ENCODE measurements at places on chromosomes 3 and 15.

DNA sequence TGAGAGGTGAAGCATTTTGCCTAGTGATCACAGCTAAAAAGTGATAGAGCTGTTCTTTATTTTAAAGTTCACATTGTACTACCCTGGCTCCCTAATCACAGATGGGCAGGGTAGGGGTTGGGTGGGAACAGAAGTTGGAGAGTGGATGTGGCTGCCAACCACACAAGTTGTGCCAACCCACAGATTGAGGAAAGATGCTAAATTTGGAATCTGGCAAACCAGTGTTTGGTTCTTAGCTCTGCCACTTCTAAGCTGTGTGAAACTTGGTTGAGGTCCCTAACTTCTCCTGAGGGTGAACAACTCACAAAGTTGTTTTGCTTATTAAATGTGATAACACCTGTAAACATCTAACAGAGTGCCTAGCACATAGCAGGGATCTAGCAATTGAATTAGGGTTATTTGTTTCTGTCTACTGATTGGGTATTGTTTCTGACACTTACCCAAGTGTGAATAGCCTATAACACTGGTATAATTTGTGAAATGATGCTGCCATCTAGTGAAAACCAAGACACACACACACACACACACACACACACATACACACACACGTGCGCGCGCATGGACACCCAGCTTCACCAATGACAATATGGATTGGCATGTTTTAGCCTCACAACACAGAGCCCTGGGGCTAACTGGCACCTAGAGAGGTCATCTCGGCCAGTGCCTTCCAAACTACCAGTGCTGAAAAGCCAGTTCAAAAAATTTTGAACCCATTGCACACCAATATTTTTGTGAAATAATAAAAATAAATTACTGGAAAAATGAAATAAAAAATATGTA lies 25.3 kb downstream of the ADGRG7 start:
- DNase-seq, result no peak

GRCh38 chr15:81146466-81146865 lies 12.4 kb downstream of the CFAP161 start:
- DNase-seq, result no peak

GRCh38 chr15:78070049-78070700 lies 7.3 kb downstream of the TBC1D2B start:
- no peak for DNase-seq

DNA sequence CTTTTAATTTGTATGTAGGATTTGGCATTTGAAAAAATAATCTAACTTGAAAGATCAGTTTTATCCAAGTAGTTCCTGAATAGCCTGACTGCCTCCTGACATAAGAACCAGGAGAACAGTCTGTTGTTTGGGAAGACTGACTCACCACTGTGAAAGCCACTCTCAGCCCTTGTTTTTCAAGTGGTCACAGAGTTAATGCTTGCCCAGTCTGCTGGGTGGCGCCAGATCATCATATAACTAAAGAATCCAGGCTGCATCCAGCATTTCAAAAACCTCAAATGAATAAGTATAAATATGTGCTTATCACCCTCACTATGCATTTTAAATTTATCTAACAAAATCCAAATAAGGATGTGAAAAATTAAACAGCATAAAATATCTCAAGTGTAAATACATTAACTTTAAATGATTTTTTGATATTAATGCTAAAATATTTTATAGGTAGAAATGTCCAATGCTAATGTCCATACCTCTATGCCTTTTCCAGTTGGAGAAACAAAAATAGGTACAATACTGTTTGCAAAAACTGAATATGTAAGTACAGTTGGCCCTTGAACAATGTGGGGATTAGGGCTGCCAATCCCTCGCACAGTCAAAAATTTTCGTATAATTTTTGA lies 26.9 kb upstream of the ZBBX start:
- DNase-seq, result no peak

DNA sequence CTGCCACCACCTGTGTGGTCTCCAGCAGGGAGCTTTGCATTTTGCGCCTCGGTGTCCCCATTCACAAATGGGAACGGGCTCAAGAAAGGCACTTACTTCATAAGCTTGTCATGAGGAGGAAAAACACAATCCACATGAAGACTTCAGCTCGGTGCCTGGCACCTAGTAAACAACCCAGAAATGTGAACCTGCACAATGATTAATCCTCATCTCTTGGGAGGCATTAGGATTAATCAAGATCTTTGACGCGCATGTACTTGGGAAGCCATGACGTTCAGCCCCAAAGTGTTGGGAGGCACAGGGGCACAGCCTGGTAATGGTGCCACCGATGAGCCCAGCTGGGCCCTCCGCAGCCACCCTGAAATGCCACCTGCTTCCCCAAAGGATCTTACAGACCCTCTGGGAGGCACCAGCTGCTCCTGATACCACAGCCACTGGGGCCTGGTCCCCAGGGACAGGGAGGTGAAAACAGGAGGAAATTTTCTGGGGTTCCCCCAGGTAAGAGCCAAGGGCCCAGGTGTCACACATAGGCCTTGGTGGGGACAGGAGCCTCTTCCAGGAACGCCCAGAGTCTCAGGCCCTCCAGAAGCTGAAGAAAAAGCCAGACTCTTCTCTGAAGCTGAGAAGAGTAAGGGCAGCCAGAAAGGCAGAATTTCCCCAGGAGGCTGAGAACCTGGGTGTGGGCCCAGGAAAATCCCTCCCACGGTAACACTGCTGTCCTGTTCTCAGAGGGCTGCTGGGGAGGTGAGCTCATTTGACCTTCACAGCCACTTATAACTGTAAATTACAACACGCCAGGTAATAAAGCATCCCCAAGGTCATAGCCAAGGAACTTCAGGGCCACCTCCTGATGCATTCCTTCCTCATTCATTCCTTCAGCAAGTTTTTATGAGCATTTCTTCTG lies 507.5 kb downstream of the SHQ1 start:
- DNase-seq, result peak; percentile 68

DNA sequence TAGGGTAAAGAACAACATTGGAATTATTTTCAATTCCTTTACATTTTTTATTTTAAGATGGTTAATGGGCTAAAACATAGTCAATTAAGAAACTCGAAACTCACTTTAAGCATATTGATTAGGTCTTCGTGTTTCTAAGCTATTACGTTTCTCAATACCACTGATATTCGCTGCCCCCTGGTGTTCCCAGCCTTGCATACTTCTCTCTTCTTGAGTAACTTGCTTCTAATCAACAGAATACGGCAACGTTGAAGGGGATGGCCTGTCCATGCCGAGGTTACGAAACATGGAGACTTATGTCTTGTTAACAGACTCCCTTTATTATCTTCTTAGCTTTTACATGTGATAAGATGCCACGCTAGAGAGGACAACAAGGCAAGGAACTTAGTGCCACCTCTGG lies 43.6 kb downstream of the ROBO1 start:
- DNase-seq, result no peak

DNA sequence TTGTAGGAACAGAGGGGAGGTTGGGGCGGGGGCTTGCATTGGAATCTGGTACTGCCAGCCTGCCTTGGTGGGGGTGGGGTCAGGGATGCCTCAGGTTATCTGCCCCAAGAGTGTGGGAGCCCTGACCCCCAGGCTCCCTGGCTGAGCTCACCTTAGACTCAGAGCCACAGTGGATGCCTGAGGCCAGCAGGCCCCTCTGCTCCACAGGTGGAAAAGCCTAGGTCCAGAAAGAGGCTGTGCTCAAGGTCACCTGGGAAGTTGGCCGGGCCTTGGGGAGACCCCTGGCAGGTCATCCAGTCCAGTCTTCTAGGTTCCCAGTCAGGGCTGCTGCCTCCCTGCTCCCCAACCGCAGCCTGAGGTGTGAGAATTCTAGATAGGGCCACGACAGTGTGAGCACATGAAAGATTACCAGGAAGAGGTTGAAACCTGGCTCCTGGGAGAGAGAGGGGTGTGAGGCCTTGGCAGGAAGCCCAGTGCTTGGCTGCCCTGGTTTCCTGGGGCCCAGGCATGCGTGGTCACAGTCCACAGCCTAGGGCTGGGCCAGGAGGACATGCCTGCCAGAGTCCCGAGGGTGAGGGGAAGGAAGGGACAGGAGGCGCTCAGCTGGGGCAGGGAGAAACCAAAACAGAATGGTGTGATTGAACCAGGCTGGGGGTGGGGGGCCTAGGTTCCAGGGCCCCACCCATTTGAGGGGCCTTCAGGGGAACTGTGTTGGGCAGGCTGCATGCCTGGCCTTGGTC lies 4.9 kb downstream of the HDAC11 start:
- DNase-seq, result no peak

- no peak for DNase-seq
Observed at GRCh38 chr3:53155760-53156159, 5.2 kb upstream of the PRKCD start.

- DNase-seq, result no peak
Observed at GRCh38 chr3:111846039-111846438, 13.0 kb upstream of the PHLDB2 start.

DNA sequence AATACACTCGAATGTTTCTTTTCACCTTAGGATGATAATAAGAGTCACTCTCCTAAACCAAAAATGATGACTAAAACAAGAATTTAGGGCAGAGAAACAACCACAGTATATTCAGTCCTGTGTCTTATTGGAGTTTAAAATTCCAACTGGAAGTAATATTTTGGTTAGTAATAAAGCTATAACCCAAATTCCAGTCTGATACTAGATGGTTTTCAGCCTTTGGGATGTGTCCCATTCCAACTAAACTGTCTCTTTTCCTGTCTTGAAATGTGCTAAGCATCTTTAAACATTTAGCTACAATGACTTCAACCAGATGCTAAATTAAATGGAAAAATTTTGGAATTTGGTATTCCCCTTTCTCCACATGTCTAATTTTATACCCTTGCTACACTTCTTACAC lies 510.0 kb downstream of the ROBO1 start:
- no peak for DNase-seq

DNA sequence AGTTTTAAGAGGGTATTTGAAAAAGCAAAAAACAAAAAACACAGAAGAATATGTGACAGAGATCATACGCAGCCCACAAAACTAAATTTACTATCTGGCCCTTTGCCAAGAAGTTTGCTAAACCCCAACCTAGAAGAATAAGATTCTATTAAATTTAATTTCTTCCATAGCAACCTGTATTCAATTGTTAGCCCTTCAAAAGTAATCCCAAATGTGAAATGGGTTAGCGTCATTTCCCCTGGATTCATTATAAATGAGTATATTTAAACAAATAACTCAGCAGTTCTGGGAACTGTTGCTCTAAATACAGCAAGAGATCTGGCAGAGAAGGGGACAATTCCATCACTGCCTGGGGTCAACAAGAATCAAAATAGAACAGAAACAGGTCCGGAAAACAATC lies 56.8 kb downstream of the CERS3 start:
- DNase-seq, result no peak

GRCh38 chr15:60744826-60745460 lies 266.0 kb upstream of the ICE2 start:
- no peak for DNase-seq

GRCh38 chr15:82165948-82166376 lies 96.6 kb downstream of the EFL1 start:
- no peak for DNase-seq

GRCh38 chr3:37973246-37974054 lies 17.1 kb upstream of the VILL start:
- DNase-seq, result no peak

DNA sequence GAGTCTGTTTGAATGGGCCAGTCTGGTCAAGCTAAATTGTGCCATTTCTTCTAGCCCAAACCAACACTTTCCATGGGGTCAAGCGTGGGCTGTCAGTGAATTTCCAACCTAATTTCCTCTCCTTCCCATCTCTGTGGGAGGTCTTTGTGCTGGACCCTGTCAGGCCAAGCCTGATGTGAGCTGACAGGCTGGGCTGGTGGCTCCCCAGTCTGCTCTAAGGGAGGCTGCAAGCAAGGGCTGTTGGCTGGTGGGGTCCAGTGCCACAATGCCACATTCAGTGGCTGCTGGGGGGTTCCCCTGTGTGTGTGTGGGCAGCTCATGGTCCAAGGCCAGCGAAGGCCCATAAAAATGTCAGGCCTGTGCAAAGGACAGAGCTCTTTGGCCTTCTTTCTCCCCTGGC lies 216.1 kb downstream of the OPA1 start:
- no peak for DNase-seq

DNA sequence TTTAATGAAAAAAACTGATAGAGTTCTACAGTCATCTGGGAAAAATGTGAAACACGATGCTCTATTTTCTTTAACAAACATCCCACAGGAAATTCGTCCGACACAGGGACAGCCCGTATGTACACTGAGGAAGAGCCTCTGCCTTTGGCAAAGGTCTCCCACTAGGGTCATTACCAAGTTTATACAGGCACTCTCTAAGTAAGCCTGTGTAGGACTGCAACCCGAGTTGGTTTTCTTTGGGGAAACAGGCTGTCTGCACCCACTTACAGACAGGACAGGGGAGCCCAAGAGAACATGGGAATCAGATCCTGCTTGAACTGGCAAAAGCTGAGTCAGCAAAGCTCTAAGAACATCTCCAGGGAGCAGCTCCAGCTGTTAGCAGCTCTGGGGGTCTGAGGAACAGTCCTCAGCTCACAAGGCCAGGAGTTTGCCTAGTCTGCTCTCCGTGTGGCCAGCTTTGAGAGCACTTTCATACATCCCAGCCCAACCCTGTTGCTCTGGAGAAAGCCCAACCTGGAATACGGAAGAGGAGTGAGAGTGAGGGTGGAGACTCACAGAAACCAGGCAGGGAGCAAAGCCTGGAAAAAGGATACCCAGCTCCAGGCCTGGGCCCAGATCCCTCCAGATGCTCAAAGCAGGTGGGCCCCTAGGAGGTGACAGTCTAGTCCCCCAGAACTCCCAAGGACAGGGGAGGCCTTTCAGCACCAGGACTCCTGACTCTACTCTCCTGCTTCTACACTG lies 1.9 kb downstream of the TBC1D2B start:
- DNase-seq, result no peak

GRCh38 chr3:128567705-128568356 lies 74.8 kb upstream of the GATA2 start:
- no peak for DNase-seq

DNA sequence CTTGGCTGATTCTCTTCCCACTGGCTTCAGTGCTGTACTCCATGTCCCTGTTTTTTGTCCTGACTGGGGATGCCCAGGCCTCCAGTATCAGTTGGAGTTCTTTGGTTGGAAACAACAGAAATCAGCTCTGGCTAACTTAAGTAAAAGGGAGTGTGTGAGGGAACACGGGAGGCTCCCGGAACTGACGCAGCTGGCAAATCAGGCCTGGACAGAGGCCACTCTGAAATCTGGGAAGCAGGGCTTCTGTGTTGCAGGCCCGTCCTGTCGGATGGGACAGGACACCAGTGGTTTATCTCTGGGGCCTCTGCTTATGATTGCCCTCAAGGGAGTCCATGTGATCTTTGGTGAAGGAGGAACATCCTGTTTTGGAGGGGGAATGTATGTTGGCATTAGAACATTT lies 124.3 kb downstream of the CHCHD6 start:
- no peak for DNase-seq

- no peak for DNase-seq
Observed at GRCh38 chr15:70101459-70102113, 3.9 kb upstream of the TLE3 start.

- no peak for DNase-seq
Observed at GRCh38 chr3:10768708-10769394, 47.2 kb upstream of the SLC6A11 start.

DNA sequence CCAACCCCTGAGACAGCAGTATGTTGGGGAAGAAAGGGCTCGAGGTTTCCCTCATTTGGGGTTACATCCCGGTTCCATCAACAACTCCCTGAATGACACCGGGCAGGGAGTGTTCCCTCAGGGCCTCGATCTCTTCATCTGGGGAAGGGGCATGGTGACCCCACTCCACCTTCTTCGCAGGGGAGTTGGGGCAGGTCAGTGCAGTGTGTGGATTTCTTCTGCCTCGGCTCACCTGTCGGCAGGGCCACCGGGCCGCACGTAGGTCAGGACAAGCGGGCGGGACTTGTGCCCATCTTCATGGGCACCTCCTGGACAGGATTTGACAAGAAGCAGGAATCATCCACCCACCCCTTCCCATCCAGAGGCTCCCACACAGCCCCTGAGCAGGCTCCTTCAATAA lies 17.4 kb downstream of the GRIP2 start:
- DNase-seq, result no peak

GRCh38 chr15:101560722-101561583 lies 71.4 kb upstream of the PCSK6 start:
- DNase-seq, result no peak

Data from D721Med (cell line).